T1000 (cell line): ENCODE measurements at places on chromosomes 11 and 22.
A peak's percentile ranks its signal among the peaks of the same experiment; 100 is the strongest.

GRCh38 chr11:726278-727220, 20.5 kb downstream of the EPS8L2 start:
- DNase-seq: no peak

- DNase-seq: no peak
Measured at GRCh38 chr11:72774499-72774898, 19.3 kb downstream of the STARD10 start.

- DNase-seq: no peak
Measured at GRCh38 chr11:14424096-14424495, 65.1 kb upstream of the RRAS2 start.

GRCh38 chr11:130190371-130190881, 30.8 kb downstream of the ST14 start:
- no peak for DNase-seq

DNA sequence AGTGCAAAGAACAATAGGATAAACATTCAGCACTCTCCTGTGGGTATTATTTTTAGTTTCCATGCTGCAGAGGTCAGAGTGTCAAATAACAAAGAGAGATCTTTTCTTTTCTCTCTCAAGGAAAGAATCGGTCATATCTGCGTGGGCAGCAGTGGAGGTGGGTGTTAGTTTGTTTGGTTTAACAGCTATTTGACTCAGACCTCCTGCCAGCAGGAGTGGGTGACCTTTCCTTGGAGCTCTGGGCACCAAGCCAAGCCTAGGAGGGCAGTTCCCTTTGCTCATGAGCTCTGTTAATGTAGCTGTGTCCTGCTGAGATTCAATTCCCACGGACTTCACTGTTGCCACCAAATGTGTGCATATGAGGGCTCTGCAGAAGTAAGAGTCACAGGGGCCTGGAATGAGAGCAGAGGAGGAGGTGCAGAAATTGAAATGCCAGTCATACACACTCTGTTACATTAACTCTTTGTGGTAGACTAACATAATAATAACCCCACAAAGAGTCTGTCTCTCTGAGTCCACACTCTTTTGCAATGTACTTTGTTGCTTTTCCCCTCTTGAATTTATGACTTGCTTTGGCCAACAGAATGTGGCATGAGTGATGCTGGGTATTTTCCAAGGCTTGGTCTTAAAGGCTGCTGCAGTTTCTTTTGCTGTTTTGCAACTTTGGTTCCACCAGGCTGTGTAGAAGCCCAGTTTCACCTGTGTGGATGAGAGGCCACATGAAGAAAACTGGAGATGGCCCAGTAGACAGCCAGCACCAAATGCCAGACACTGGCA, 76.0 kb upstream of the GRK3 start:
- DNase-seq: peak; percentile 63

DNA sequence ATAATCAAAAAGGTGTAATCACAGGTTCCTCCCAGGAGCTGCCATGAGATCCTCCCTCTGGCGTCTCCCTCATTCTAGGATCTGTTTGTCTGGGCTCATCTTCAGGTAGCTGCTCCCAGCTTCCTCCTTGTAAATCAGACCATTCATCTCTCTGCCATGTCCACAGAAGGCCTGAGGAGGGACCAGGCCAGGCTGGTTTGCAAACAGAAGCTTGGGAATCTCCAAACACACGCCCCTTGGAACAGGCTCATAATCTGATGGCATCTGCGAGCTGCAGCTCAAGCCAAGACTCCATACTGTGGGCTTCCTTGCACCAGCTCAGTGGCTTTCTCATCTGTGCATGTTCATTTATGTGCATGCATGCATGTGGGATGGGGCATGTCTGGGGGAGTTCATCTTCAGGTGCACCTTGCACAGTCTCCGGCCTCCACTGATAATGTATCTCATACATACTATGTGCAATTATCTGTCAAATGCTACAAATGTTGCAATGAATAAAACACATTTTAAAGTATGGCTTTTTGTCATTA, 134.9 kb downstream of the NXPE2 start:
- no peak for DNase-seq

- no peak for DNase-seq
Measured at GRCh38 chr22:50162391-50162956, 8.1 kb upstream of the PANX2 start.

DNA sequence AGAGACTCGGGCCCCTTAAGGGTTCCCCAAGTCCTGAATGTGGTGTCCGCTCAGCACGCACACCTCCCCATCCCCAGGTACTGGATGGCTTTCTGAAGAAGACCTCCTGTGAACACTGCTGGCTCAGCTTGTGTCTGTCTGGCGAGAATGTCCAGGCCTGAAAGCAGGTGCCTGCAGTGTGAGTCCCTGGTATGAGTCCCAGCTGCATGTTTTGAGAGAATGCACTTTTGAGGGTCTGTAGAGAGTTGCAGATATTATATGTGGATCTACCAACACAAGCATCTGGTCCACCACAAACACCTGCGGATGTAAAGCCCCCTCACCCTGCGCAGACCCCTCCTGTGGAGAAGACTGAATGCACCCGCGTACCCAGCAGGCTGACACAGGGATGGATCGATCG, 1308.9 kb downstream of the TBC1D22A start:
- DNase-seq: no peak

- DNase-seq: no peak
Measured at GRCh38 chr11:102197670-102198139, 87.5 kb downstream of the YAP1 start.

DNA sequence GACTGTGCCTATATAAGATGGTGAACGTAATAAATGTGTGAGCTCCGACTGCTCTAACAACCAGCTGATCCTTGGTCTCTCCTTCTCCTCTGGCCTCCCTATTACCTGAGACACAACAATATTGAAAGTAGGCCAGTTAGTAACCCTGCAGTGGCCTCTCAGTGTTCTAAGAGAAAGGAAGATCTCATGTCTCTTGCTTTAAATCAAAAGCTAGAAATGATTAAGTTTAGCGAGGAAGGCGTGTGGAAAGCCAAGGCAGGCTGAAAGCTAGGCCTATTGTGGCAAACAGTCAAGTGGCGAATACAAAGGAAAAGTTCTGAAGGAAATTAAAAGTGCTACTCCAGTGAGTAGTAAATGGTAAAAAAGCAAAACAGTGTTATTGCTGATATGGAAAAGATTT, 39.5 kb downstream of the HIPK3 start:
- no peak for DNase-seq

- DNase-seq: no peak
Measured at GRCh38 chr11:43947815-43948214, 5.4 kb downstream of the C11orf96 start.

GRCh38 chr11:74519710-74520109, 26.2 kb upstream of the LIPT2 start:
- no peak for DNase-seq
